ENCODE measurements at places on chromosomes 2 and 18.

DNA sequence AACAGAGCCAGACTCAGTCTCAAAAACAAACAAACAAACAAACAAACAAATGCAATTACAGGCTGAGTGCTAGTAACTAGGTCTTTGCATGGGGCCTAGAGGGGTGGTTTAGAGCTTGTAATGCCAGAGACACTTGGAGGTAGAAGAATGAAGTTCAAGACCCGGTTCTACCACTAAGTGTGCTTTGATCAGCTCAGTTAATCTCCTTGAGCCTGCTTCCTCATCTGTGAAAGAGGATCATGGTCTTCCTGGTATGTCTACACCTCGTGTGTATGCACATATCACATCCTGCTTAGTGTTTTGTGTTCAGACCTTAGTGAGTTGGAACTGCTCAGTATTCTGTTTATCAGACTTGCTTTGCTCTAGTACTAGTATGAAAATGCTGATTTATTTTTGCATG is 4.8 kb upstream of the ATP6V1C2 start:
- DNase-seq = no peak

DNA sequence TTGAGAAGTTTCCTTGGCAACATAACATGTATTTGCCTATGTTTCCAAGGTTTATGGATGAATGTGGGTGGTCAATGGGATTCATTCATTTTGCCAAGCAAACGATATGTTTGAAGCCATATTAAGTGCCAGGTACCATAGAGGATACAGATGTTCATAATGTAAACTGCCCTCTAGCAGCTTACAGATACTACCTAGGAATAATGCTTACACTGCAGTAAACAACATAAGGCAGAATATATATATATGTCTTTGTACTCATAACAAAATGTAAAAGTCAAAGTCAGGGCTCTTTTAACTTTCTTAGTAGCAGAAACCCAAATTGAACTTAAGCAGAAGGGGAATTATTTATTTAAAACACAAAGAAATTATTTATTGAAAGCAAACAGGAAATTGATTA is 171.6 kb upstream of the TNP1 start:
- DNase-seq = no peak

- no peak for DNase-seq
Measured at GRCh38 chr18:79876497-79876896, 75.0 kb downstream of the SLC66A2 start.

- no peak for DNase-seq
Measured at GRCh38 chr2:26483516-26483915, 5.6 kb upstream of the OTOF start.

DNA sequence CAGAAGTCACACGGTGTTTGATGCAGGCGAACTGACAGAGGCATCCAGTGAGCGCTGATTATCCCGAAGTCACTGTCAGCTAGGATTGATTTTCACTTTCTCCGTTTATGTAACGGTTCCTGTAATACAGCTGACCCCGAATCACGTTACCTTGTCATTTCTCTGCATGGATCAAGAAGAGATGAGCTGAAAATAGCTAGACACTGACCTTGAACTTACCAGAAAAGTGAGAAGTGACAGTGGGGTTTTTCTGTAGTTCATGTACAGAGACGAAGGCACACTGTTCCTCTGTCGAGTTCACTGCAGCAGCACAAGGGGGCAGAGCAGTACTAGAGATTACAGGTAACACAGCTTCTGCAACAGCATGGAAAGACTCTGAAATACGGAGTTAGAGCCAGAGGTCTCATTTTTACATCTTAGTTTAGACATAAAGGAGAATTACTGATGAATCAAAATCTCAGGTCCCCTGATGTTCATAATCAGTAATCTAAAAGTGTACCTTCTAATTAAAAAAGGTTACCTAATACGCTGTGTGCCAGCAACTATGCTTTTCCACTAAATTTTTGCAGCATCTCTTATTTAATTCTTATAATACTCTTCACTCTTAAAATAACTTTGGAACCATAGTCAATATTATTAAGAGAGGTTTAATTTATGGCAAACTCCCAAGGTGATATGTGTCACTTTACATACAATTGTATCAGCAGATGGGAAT is 33.1 kb downstream of the ARHGAP15 start:
- DNase-seq = no peak
